ENCODE measurements at places on chromosomes 6 and 20.
A peak's percentile ranks its signal among the peaks of the same experiment; 100 is the strongest.

- no peak for DNase-seq
Observed at GRCh38 chr20:4043796-4044195, 28.4 kb upstream of the RNF24 start.

GRCh38 chr20:58127701-58128111 is 100.7 kb downstream of the ANKRD60 start:
- DNase-seq: no peak

GRCh38 chr6:84733889-84734288 is 30.5 kb downstream of the TBX18 start:
- DNase-seq: no peak

- no peak for DNase-seq
Observed at GRCh38 chr6:89750338-89750737, 69.3 kb downstream of the MDN1 start.

GRCh38 chr6:139308286-139308916 is 16.6 kb upstream of the TXLNB start:
- no peak for DNase-seq

GRCh38 chr20:40953416-40953815 is 75.2 kb upstream of the TOP1 start:
- DNase-seq: no peak

DNA sequence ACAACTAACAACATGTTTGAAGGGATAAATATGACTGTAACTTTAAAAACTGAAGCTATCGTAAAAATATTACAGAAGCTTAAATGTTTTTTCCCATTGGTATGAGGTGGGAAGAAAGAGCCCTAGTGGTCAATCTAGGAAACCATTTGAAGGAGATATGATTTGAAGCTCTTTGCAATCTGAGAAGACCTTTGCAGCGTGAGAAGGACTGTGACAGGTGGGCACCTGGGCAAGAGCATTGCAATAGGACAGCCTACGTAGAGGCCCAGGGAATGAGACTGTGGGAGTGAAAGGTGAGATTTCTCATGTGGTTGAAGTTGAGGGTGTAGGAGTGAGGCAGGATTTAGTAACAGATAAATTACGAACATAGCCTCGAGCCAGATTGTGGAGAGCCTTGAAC is 108.0 kb upstream of the PDE7B start:
- no peak for DNase-seq

DNA sequence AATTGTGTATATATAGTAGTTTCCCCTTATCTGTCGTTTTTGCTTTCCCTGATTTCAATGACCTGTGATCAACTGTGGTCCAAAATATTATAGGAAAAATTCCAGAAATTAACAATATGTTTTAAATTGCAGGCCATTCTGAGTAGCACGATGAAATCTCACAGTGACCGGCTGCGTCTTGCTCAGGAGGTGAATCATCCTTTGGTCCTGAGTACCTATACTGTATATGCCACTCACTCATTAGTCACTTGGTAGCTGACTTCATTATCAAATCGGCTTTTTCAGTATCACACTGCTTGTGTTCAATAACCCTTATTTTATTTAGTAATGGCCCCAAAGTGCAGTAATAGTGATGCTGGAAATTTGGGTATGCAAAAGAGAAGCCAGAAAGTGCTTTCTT is 728.3 kb upstream of the EYS start:
- DNase-seq: no peak

GRCh38 chr20:58147628-58148370 is 80.7 kb downstream of the ANKRD60 start:
- no peak for DNase-seq

DNA sequence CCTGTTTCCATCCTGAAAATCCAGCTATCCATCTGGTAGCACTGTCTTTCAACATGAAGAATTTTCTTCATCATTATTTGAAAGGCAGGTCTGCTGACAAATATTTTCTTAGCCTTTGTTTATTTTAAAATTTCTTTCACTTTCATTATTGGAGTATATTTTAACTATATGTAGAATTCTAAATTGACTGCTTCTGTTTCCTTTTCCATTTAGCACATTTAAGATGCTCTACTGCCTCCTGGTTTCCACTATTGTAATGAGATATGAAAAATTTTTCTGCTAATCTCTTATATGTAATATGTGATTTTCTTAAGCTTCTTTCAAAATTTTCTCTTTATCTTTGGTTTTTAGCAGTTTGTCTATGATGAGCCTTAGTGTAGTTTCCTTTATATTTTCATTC is 97.3 kb downstream of the TBC1D32 start:
- no peak for DNase-seq

- no peak for DNase-seq
Observed at GRCh38 chr6:42970871-42971612, 7.9 kb downstream of the PEX6 start.

GRCh38 chr20:51738877-51739447 is 29.2 kb downstream of the ATP9A start:
- DNase-seq: no peak

- DNase-seq: no peak
Observed at GRCh38 chr20:22771706-22772105, 187.3 kb upstream of the FOXA2 start.

- no peak for DNase-seq
Observed at GRCh38 chr6:134467620-134468019, 149.7 kb upstream of the SGK1 start.

GRCh38 chr6:10589429-10589727 is 68.2 kb downstream of the GCNT2 start:
- no peak for DNase-seq

GRCh38 chr6:139764498-139764986 is 390.1 kb upstream of the CITED2 start:
- DNase-seq: no peak

- DNase-seq: no peak
Observed at GRCh38 chr6:93194480-93194879, 224.9 kb downstream of the EPHA7 start.

DNA sequence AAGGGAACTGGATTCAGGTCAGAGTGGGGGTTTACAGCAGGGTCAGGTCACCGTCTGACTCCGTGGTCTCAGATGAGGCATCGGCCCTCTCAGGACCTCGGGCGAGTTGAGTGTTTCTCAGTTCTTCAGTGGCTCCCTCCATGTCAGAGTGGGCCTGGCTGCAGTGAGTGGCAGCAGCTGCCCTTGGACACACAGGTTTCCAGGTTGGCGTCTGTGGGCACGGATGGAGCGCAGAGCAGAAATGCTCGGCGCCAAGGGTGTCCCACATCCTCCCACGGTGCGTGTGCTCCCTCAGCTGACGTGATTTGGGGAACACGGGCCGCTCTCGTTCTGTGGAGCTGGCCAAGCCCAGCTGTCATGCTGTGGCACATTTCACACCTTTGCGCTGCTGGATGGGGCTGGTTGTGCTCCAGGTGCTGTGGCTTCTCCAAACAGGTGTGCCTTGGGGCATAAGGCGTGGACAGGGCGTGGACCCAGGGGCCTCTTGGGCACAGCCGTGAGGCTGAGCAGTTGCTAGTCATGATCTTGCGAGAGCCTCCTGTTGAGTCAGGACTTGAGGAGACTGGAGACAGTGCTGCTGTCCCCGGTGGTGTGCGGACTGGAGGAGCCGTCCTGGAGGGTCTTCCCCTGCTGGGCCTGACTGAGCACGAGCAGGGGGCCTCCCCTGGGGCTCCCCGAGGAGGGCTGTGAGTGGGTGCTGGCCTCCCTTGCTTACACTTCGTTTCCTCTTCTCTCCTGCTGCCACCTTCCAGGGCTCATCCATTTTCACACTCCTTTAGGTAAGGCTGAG is 9.5 kb upstream of the DNAJC5 start:
- no peak for DNase-seq

- no peak for DNase-seq
Observed at GRCh38 chr6:4905826-4906225, 98.0 kb downstream of the RPP40 start.

DNA sequence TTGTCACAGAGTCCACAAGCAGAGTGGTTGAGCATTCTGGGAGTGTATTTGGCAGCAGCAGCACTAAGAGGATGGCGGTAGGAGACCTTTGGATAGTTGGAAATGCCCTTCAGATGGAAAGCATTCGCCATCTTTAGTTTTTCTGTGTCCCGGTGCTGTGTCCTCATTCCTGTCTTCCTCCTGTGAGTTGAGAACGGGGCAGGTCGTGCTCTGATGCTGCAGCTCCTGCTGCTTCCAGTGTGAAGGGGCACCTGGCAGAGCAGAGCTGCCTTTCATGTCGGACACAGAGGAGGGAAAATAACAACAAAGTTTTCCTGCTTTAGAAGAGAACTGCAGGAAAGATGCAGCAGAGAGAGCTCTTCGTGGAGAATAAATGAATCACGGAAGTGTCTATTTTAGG is 194.8 kb downstream of the SLC24A3 start:
- DNase-seq: no peak

DNA sequence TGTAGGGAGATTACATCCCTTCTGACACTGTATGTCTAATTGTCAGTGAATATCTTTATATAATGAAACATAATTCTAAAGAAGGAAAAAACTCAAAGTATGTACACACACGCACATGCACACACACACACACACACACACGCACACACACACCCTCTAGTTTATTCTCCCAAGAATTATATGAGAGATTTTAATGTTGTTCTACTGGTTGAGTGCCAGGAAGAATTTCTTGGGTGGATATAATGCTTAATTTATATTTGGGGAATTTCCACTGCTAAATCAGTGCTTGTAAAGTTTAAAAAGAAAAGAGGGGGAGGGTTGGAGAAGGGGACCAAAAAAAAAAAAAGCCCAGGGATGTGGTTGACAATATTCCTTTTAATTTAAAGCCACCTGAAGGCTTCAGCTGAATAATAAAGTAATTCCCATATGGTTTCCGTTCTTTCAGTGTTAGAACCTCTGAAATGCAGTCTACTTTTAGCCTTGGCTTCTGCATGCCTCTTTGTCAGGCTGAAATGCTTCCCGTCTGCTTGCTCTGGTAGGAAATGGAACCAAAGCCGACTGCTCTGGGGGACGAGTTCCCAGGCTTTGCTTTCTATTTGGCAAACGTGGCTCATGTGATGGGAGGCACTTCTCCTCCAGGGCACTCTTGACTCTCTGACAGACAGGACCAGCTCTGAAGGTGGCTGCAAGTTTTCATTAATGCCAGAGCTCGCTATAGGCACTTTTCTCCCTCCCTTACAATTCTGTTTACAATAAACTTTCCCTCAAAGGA is 225.4 kb downstream of the PRL start:
- DNase-seq: no peak

GRCh38 chr20:37257988-37258387 is 3.6 kb downstream of the GHRH start:
- DNase-seq: no peak

GRCh38 chr6:154500769-154501577 is 9.5 kb downstream of the CNKSR3 start:
- DNase-seq: no peak

DNA sequence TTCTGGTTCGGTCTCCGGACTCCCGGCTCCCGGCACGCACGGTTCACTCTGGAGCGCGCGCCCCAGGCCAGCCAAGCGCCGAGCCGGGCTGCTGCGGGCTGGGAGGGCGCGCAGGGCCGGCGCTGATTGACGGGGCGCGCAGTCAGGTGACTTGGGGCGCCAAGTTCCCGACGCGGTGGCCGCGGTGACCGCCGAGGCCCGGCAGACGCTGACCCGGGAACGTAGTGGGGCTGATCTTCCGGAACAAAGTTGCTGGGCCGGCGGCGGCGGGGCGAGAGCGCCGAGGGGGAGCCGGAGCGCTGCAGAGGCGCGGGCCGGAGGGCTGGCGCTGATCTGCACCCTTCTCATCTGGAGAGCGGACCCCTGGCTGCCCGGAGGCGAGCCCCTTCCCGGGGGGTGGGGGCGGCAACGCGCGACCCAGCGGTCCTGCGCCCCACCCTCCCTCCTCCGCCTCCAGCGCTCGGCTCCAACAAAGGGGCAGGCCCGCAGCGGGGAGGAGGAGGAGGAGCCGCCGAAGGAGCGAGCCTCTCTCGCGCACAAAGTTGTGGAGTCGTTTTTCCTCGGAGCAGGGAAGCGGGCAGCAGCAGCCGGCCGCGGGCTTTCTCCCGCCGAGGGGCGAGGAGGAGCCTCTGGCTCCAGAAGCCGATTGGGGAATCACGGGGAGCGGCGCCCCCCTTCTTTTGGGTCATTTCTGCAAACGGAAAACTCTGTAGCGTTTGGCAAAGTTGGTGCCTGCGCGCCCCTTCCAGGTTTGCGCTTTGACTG is at the start of gene UTRN:
UTRN (plus strand) TSS at position 553 of the 765 bp plus-strand sequence. CDS start 6,494 bp downstream, outside the sequence.
- DNase-seq: peak; percentile 13

DNA sequence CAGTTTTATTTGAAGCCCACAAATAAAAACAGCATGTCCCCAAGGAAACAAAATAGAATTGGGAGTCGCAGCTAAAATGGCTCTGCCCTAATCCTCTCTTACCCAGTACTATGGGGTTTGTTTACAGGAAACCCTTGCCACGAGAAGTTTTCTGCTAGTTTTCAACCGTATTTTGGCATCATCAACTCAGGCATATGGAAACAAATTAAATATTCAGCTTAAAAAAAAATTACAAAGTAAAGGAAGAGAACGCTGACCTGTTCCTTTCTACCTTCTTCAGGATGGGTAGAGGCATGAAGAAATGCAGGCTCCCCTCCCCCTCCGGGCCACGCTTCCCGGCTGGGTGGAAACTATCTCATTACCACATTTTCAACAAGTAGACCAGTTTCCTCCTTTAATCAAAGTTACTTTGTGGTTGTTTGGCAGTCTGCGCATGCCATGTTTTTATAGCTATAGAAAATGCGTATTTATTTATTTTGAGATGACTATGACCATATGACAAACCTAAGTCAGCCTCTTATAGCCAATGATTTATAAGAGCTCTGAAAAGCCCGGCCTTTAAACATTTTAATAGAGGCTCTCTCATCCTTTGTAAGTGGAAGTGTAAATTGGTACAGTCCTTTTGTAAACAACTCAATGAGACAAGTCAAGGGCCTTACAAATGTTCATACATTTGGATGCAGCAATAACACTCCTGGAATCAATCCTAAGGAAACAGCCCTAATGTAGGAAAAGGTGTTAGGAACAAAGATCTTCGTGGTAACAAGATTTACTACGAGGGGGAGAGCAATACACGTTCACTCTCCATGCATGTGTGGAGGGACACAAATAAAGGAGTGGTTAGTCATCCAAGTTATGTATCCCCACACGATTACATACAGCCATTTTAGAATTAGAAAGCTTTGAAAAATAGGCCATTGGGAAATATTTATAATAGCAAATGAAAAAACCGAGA is 16.1 kb upstream of the ZNF217 start:
- DNase-seq: peak; percentile 15

DNA sequence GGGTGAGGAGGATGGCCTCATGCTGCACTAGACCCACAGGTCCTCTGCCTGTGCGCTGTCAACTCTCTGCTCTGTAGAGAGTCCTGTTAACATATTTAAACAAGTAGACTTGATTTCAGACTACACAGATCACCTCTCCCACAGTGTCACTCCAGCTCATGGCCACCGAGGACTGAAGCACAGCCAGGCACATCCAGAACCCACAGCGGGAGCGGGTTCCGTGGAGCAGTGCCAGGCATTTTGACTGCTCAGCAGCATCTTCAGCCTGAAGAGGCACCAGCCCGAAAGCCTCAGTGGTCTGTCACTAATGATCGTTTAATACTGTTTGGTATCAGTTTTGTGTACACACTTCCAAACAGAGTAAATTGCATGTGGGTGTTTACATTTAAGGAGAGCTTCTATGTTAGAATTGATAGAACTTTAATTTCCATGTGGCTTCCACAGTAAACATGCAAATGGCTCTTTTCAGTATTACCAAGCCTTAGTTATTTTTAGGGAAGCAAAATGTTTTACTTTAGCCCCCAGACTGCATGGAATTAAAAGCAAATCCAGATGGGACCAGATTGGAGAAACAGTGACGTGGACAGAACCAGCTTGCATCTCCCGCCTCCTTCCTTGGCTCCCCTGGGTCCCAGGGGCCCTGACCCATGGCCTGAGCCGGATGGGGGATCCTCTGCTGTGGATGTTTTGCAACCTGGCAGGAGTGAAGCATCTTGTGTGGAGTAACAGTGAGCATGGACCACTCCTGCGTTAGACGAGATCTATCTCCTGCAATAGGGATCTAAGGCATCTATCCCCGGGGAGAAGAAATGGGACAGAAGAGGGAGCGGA is 196.7 kb upstream of the CDH4 start:
- DNase-seq: no peak

- no peak for DNase-seq
Observed at GRCh38 chr6:88177961-88178464, 11.9 kb upstream of the CNR1 start.

All from esophagus squamous epithelium (tissue), 5 donors.